ENCODE measurements at places on chromosomes 2 and 18.

GRCh38 chr18:23616258-23616657 lies 30.0 kb upstream of the NPC1 start:
- DNase-seq, result no peak

DNA sequence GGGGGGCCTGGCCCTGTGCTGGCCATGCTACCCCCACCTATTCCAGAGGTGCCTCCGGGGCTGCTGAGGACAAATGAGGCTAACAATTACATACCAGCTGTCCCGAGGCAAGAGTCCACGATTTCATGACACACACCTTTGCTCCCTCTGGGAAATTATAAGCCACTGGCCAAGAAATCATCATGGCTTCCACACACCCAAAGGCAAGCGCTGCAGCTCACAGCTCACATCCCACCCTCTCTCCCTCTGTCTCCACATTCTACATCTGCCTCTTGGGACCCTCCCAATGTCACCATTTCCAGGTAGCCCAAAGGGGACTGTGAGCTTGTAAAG lies 134.4 kb downstream of the HDAC4 start:
- DNase-seq, result no peak

DNA sequence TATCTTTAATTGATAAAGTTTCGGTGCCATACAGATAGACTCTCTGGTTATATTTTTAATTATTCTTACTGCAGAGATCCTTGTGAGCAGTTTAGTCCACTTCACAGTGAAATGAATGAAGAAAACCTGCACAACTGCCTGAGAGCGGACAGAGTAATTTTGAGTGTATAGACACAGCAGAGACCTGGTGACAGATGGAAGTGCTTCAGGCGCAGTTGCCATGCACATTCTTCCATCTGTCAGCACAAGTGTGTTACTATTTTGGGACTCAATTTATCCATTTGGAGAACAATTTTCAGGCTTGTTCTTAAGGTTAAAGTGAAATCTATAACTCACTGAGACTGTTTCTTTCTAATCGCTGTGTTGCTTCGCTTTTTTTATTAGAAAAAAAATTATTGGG lies 147.8 kb upstream of the SPHKAP start:
- no peak for DNase-seq

DNA sequence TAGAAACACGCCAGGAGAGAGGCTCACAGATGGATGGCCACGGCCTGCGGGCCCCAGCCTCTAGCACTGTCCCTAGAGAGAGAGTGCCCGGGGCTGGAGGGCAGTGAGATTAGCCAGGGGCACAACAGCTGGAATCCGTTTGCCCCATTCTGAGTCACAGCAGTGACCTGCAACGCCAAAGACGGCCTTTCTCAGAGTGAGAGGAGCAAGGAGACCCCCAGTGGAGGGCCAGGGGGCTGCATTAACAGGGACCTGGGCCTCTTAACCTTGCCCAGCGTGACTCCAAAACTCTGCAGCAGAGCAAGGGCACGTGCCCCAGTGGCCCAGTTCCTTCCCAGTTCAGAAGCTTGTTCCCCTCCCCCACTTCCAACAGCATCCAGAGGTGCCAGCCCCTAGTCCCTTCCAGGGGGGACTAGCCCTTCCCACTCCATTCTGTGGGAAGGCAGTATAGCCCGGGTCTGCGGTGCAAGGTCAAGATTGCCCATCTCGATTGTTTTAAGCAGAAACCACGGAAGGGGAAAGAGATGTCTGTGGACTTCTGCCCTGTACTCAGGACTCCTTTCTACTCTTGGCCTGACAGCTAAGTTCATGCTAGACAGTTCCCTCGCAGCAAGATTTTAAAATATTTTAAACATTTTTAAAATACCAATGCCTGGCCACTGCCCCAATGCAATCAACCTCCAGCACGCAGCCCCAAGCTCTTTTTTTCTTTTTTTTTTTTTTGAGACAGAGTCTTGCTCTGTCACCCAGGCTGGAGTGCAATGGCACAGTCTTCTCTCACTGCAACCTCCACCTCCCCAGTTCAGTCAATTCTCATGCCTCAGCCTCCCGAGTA lies 50.9 kb upstream of the BIN1 start:
- no peak for DNase-seq

DNA sequence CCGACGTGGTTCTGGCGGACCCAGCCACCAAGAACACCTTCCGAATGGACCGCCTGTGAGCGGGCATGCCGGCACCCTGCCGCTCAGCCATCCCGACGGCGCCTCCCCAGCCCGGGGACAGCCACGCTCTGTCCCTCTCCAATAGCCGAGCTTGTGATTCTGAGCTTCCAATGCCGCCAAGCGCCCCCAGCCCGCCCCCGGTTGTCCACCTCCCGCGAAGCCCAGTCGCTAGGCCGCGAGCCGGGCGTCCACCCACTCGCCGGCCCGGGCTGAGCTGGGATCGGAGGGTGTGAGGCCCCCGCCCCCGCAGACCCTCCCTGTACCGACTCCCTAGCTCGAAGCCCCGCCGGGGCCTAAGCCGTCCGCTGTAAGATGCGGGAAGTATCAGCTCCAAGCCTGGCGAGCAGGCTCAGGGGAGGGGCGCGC lies 1195.1 kb upstream of the CHAC2 start:
- DNase-seq, result no peak

- no peak for DNase-seq
Observed at GRCh38 chr2:180655842-180656454, 324.5 kb upstream of the UBE2E3 start.

DNA sequence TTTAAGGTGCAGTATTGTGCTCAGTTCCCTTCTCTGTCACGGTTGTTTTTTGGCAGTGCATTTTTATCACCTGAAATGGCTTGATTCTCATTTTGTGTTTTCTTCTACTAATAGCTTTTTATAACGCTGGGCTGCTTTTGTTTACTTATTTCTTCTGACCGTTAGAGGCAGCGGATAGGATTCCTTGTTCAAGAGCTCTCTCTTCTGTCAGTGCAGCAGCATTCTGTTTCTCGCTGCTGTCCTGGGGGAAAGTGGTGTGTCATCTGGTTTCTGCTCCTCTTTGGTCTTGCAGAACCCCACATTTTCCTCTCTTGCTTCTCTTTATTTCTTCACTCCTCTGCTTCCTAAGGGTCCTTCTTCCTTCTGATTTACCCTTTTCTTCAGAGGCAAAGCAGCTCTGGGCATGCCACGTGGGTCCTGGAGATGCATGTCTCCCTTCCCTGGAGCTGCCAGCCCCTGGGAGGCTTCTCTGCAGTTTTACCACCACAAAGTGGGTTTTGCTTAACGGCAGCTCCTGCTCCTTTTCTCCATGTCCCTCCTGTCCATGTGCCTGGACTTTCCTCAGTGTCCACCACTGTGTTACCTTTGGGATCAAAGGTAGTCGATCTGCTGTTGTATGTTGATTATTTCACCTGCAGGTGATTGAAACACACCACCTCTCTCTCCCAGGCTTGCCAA lies 47.3 kb upstream of the SNTG2 start:
- no peak for DNase-seq

DNA sequence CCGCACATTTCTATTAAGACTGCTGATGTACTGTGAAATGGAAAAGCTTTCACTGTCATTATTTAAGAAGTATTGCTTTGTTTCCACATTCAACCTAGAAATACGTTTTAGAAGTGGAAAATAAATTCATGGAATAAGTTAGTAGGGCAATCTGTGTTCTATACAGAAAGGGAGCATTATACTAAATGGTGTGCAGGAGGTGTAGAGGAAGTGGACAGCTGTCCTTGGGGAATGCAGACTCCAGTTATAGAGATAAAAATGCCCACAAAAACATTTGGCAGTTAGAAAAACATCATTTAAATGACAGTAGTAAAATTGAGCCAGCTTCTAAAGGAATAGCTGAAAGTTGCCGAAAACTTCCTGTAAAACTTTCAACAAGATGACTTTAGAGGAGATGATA lies 46.8 kb downstream of the PIK3C3 start:
- no peak for DNase-seq

DNA sequence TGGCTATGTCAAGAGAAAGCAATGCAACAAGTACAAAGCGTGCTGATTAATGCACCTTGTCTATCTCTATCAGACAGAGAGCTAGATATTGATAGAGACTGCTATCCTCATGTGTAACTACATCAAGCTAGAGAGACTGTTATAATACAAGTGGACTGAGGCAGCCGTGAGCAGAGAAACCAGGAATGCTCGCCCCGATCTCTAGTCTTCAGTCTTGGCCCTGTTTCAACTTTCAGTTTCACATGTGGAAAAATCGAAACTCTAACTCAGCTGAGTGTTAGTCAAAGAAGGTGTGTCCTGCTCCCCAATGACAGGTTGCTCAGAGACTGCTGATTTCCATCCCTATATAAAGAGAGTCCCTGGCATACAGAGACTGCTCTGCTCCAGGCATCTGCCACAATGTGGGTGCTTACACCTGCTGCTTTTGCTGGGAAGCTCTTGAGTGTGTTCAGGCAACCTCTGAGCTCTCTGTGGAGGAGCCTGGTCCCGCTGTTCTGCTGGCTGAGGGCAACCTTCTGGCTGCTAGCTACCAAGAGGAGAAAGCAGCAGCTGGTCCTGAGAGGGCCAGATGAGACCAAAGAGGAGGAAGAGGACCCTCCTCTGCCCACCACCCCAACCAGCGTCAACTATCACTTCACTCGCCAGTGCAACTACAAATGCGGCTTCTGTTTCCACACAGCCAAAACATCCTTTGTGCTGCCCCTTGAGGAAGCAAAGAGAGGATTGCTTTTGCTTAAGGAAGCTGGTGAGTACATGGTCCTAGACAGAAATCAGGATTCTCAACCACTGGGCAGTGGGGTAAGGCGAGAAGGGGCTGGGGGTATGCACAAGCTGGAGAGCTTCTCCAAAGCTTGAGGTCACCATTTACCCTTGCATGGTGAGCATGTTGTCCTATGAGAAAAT lies at the start of gene RSAD2:
RSAD2 (plus strand) TSS at position 376 of the 903 bp plus-strand sequence; CDS start at position 400, 24 bp downstream.
- no peak for DNase-seq

Data from GM04503 (cell line).